RWPE2 (cell line): ENCODE measurements at places on chromosomes 13 and 19.

DNA sequence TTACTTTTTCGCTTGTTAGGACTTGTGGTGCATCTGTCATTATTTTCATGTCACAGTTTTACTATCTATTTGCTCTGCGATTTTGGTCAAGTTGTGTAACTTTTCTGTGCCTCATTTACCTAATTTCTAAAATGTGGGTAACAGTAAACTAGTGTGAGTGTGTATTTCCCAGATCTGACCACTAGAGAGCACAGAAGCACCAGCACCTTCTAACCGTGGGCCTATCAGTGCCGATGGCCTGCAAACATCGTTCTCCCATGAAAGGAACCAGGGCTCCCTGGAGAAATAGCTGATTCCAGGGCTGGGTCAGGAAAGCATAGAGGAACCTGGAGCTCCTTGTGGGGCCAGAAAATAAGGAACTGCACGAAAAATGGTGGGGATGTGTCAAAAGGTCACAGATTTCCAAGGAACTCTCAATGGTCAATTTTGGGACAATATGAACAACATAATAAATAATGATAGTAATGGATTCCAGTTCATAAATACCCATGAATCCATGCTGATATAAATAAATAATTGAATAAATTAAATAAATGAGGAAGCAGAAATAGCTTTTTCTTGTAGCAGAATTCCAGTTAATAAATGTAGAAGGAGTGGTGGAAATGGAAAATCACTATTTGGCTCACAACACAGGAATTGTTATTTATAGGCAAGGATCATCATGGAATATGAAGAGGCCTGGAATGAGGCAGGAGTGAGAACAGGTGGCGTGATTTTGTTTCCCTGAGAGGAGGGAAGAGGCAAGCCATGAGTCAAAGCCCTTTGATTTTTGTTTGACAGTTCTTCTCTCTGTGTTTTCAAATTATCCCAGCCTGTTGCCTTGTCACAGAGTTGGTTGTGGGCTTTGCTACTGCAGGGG, 31.1 kb downstream of the CEACAM8 start:
- H3K27ac ChIP-seq, result no peak overlapping the region
- DNase-seq, result no peak
- H3K4me3 ChIP-seq, result no peak overlapping the region
- no peaks in the 10 kb centered on the region for H3K27me3 ChIP-seq

DNA sequence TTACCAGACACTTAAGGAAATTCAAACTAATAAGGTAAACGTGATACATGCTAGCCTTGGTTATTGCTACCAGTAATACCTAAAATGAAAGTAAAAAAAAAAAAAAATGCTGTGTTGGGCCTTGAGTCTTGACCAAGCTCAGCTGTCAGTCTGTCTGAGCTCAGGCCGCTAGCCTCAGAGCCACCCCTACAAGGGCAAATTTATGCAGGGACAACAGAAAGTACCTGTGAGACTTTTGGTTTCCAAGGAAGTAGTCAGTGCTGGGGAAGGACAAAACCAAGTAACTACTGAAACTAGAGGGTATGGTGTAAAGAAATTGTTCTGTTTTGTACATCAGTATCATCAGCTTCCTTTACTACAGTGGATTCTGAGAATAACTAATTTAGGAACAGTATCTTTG, 134.3 kb upstream of the SLITRK5 start:
- peaks cover 3% of the 10 kb centered on the region for H3K4me1 ChIP-seq
- no peaks in the 10 kb centered on the region for H3K36me3 ChIP-seq
- DNase-seq, result no peak
- no peak overlapping the region for H3K4me3 ChIP-seq

GRCh38 chr13:96730676-96731075, 263.6 kb downstream of the OXGR1 start:
- no peak for DNase-seq
- H3K4me1 ChIP-seq, result no peaks in the 10 kb centered on the region
- no peak overlapping the region for H3K4me3 ChIP-seq
- H3K27ac ChIP-seq, result no peak overlapping the region
- H3K36me3 ChIP-seq, result no peaks in the 10 kb centered on the region
- H3K27me3 ChIP-seq, result no peaks in the 10 kb centered on the region

- H3K4me3 ChIP-seq, result no peak overlapping the region
- no peaks in the 10 kb centered on the region for H3K36me3 ChIP-seq
- H3K4me1 ChIP-seq, result peaks cover 13% of the 10 kb centered on the region
- H3K27me3 ChIP-seq, result no peaks in the 10 kb centered on the region
- H3K27ac ChIP-seq, result no peak overlapping the region
- no peak for DNase-seq
Measured at GRCh38 chr13:95512957-95513356, 39.6 kb upstream of the CLDN10 start.
